SK-N-SH (cell line): ENCODE measurements at places on chromosomes 1 and 21. TPM values are rescaled to one million over a fixed set of nuclear protein-coding genes. Genes with fewer than 3 reads are reported as not detected.

DNA sequence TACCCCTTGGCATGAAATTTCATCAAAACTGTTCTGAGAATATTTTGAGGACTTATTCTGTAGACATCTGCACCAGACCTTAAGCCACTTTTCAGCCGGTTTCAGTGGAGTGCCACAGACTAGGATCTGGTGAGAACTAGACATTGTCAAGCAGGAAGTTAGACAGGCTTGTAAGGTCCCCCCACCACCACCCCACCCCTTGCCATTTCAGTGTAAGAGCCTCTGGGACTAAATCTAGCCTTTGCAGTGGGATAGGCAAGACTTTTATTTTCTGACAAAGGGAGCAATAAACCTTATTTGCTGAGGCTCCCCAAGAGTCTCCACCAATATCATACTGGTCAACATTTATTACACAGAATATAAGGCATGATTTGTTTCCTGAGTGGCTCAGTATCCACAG is 77.9 kb upstream of the EXO1 start:
- H3K4me1 ChIP-seq: no peaks in the 10 kb centered on the region
- no peaks in the 10 kb centered on the region for H3K36me3 ChIP-seq
- H3K4me3 ChIP-seq: no peak overlapping the region
- H3K27ac ChIP-seq: no peak overlapping the region
- DNase-seq: no peak
- no peaks in the 10 kb centered on the region for H3K27me3 ChIP-seq

TNFRSF1B gene
- 0.18 and 0.36 TPM in 2 replicates for polyA plus RNA-seq

DNA sequence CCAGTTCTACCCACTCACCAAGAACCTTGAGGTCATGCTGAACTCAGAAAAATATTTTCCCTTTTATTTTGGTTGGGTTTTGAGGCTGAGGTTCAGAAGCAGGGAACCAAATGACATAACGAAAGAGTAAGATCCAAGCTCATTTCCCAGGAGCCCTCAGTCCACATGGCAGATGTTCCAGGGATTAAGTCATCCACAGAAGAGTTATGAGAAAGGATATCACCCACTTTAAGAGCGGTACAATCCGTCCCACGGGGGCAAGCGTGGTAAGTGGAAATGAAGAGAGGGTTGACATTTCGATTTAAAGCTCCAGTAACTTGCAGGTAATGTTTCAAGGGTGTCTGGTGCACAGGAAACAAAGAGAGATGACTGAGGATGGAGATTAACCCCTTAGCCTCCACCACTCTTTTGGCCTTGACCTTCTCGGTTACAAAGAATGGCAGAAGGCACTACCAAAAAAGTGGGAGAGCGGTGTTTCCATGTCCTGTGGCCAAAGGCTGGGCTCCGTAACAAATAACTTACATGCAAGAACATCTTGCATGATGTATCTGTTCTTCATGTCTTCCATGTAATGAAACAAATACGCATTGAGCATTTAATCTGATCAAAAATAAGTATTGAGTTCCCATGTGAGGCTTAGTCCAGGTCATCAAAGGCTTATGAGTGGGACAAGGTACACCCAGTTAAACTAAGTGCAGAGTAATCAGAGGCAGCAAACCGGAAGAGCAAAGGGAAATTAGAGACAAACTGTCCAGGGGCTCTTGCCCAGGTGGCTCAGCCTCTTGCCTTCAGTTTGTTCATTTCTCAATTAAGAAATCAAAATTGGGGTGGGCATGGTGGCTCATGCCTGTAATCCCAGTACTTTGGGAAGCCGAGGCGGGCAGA is 241.4 kb downstream of the TOMM20 start:
- no peaks in the 10 kb centered on the region for H3K27me3 ChIP-seq
- DNase-seq: no peak
- no peak overlapping the region for H3K4me3 ChIP-seq
- no peaks in the 10 kb centered on the region for H3K4me1 ChIP-seq
- no peak overlapping the region for H3K27ac ChIP-seq
- H3K36me3 ChIP-seq: no peaks in the 10 kb centered on the region

GRCh38 chr1:168601051-168601450 is 24.6 kb downstream of the XCL1 start:
- no peaks in the 10 kb centered on the region for H3K27me3 ChIP-seq
- no peak overlapping the region for H3K4me3 ChIP-seq
- H3K27ac ChIP-seq: no peak overlapping the region

DNAJC28 gene
- polyA plus RNA-seq: 0.58 and 0.88 TPM in 2 replicates

PRDX6 gene
- 224 and 270 TPM in 2 replicates for polyA plus RNA-seq

DNA sequence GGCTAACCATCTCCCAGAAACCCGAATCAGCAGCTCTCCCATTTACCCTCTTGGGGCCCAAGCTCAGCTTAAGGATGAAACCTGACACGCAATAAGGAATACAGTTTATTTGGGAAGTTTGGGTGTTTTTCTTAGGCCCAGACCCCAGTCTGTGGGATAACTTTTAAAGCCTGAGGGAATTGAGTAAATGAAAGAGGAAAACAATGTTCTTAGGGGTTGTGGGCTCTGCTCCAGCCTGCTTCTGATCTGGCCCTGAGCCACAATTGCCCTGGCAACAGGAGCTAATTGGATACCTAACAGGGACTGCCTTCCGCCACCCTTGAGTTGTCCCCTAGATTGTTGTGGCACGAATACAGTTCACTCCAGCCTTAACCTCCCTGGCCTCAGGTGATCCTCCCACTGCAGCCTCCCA is 20.1 kb downstream of the DYRK3 start:
- H3K4me3 ChIP-seq: no peak overlapping the region
- H3K27me3 ChIP-seq: no peaks in the 10 kb centered on the region
- H3K4me1 ChIP-seq: no peaks in the 10 kb centered on the region
- no peaks in the 10 kb centered on the region for H3K36me3 ChIP-seq
- no peak overlapping the region for H3K27ac ChIP-seq

DNA sequence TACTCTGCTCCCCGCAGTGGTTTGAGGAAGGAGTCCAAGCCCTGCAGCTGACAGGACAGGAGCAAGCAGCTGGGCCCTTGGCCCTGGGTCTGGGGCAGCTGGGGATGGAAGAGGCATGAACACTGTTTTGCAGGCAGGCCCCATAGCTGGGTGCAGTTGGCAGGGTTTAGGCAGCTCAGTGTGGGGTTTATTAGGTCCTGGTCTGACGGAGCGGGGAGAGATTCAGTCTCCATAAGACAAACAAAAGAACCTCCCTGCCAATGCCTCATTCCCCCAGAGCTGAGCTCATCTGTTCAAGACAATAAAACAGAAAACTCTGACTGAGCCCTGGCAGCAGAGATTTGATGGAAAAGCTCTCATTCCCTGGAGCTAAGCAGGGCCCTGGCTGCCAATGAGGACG is 37.3 kb downstream of the OLFML2B start:
- no peaks in the 10 kb centered on the region for H3K27me3 ChIP-seq
- DNase-seq: no peak
- no peaks in the 10 kb centered on the region for H3K4me1 ChIP-seq
- no peak overlapping the region for H3K27ac ChIP-seq
- no peak overlapping the region for H3K4me3 ChIP-seq

ADAMTS1 gene
- polyA plus RNA-seq: 118 and 137 TPM in 2 replicates

- H3K27me3 ChIP-seq: peaks cover 39% of the 10 kb centered on the region
- no peak overlapping the region for H3K4me3 ChIP-seq
- no peaks in the 10 kb centered on the region for H3K4me1 ChIP-seq
- no peak for DNase-seq
- H3K36me3 ChIP-seq: no peaks in the 10 kb centered on the region
Observed at GRCh38 chr1:47724432-47724999, 272.7 kb downstream of the TRABD2B start.

DNA sequence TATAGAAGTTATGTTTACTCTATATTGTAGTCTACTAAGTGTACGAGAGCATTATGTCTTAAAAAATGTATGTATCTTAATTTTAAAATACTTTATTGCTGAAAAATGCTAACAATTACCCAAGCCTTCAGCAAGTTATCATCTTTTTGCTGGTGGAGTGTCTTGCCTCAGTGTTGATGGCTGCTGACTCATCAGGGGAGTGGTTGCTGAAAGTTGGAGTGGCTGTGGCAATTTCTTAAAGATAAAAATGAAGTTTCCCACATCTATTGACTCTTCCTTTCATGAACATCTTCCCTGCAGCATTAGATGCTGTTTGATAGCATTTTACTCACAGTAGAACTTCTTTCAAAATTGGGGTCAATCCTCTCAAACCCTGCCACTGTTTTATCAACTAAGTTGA is 95.8 kb downstream of the CDC7 start:
- H3K27me3 ChIP-seq: peaks cover 37% of the 10 kb centered on the region
- no peak for DNase-seq
- no peaks in the 10 kb centered on the region for H3K36me3 ChIP-seq
- no peaks in the 10 kb centered on the region for H3K4me1 ChIP-seq

GNG4 gene
- polyA plus RNA-seq: 1.6 and 2.8 TPM in 2 replicates

GRCh38 chr1:10525208-10525607 is 50.5 kb downstream of the PEX14 start:
- peaks cover 40% of the 10 kb centered on the region for H3K4me1 ChIP-seq
- H3K27ac ChIP-seq: no peak overlapping the region
- no peaks in the 10 kb centered on the region for H3K36me3 ChIP-seq
- no peak overlapping the region for H3K4me3 ChIP-seq

KNCN gene
- not detected in 2 replicates for polyA plus RNA-seq

GRCh38 chr21:42436914-42437313 is 33.2 kb downstream of the UBASH3A start:
- no peaks in the 10 kb centered on the region for H3K4me1 ChIP-seq
- H3K27ac ChIP-seq: no peak overlapping the region
- H3K27me3 ChIP-seq: no peaks in the 10 kb centered on the region
- DNase-seq: no peak
- H3K36me3 ChIP-seq: no peaks in the 10 kb centered on the region
- no peak overlapping the region for H3K4me3 ChIP-seq
